ENCODE measurements at places on chromosomes 3 and 15. TPM values are rescaled to one million over a fixed set of nuclear protein-coding genes. Genes with fewer than 3 reads are reported as not detected.

GRCh38 chr3:17039594-17039993 lies 154.8 kb downstream of the PLCL2 start:
- H3K27me3 ChIP-seq, result no peaks in the 10 kb centered on the region
- H3K4me1 ChIP-seq, result peaks cover 2% of the 10 kb centered on the region
- H3K36me3 ChIP-seq, result no peaks in the 10 kb centered on the region
- no peak for DNase-seq
- no peak overlapping the region for H3K4me3 ChIP-seq

DNA sequence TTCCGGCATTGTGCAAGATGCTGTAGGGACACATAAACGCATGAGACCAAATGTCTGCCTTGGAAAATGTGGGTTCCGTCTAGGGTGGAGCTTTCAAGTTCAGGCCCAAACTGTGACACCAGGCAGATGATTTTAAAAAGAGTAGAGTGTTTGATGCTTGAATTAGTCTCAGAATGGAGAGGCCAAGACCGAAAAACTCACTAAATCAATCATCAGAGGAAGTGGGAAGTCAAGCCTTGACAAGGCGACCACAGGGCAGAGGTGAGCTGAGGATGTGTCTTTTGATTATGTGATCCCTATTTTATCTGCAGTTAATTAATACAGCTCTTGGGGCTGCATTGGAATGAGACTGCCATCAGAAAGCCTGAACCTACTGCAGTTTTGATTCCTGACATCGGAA lies 275.4 kb downstream of the ABHD5 start:
- no peak overlapping the region for H3K27ac ChIP-seq
- H3K4me3 ChIP-seq, result no peak overlapping the region

GRCh38 chr3:134976948-134977347 lies 181.9 kb downstream of the EPHB1 start:
- no peaks in the 10 kb centered on the region for H3K27me3 ChIP-seq
- H3K4me1 ChIP-seq, result no peaks in the 10 kb centered on the region
- no peak overlapping the region for H3K4me3 ChIP-seq
- DNase-seq, result no peak
- no peak overlapping the region for H3K27ac ChIP-seq
- H3K36me3 ChIP-seq, result no peaks in the 10 kb centered on the region

DNA sequence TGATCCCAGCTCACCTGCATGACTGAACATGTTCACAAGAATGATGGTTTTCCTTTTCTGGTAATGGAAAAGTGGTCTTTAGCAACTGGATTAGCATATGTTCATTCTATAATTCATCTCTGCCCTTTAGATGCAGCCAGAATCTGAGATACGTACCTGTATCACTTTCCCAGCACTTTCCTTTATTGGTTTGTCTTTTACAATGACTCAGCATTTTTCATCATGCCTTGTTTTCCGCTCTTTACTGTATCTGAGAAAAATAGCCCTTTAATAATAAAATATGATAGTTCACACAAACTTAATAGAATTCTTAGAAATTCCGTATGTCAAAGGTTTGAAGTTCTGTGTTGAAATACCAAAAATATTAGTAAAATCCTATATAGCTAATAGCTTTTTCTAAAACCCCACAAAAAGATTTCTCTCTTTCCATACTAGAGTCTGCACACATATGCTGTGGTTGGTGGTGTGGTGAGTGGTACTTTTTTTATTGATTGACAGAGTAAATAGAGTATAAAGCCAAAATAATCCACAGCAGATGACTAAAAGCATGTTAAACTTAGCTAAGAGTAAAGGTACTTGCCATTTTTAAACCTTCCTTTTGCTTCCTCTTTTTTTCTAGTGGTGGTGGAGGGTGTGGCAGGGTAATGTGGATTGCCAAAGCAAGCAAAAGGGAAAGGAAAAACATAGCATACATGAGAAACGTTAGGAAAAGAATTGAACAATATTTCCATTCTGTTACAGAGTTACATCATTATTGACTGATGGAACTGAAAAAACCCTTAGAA lies 328.9 kb upstream of the RBMS3 start:
- no peak overlapping the region for H3K4me3 ChIP-seq
- DNase-seq, result peak; percentile 10
- no peaks in the 10 kb centered on the region for H3K4me1 ChIP-seq
- H3K36me3 ChIP-seq, result no peaks in the 10 kb centered on the region
- no peaks in the 10 kb centered on the region for H3K27me3 ChIP-seq
- H3K27ac ChIP-seq, result no peak overlapping the region

DNA sequence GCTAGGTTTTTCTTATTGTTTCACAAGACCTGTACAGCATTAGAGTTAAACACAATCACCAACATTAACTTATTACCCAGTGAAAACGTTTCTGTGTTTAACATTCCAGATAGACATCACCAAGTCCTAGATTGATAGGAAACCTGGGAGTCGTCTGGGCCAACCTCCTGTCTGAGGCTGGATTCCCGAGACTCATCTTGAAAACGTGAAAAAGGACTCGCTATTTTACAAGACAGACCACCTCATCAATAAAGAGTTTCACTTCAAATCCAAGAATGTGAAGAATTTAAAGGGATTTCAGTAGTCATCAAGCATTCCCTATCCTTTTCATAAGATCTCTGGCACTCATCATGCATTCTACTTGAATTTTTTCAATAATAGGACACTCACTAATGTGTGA lies 626.6 kb downstream of the MCTP2 start:
- no peak overlapping the region for H3K4me3 ChIP-seq
- DNase-seq, result peak; percentile 15
- no peaks in the 10 kb centered on the region for H3K36me3 ChIP-seq
- no peaks in the 10 kb centered on the region for H3K27me3 ChIP-seq
- no peak overlapping the region for H3K27ac ChIP-seq

GRCh38 chr3:136350132-136350531 lies 100.0 kb downstream of the PCCB start:
- H3K36me3 ChIP-seq, result peaks cover 8% of the 10 kb centered on the region
- peaks cover 2% of the 10 kb centered on the region for H3K4me1 ChIP-seq
- peak; percentile 49 for DNase-seq
- no peak overlapping the region for H3K27ac ChIP-seq
- no peak overlapping the region for H3K4me3 ChIP-seq

GRCh38 chr3:19811689-19812088 lies 122.3 kb downstream of the EFHB start:
- H3K4me3 ChIP-seq, result no peak overlapping the region
- H3K27ac ChIP-seq, result no peak overlapping the region
- no peaks in the 10 kb centered on the region for H3K27me3 ChIP-seq
- peak; percentile 4 for DNase-seq
- H3K36me3 ChIP-seq, result no peaks in the 10 kb centered on the region
- H3K4me1 ChIP-seq, result no peaks in the 10 kb centered on the region

DNA sequence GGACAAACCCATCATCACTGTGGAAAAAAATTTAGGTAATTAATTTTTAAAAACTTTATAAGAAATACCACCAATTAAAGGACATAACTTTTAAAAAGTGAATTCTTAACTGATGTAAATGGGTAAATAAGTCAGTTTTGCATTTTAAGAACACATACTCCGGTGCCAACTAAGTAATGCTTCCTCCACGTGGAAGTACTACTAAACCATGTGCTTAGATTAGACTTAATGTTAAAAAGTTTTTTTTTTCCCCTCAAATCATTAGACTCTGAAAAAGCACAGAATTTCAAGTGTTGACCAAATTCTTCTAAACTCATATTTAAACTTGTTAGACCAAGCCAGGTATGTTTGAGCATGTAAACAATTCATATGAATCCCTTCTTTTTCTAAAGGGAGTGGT lies 242.0 kb downstream of the NFKBIZ start:
- no peaks in the 10 kb centered on the region for H3K36me3 ChIP-seq
- no peak overlapping the region for H3K27ac ChIP-seq
- H3K4me1 ChIP-seq, result no peaks in the 10 kb centered on the region

DNA sequence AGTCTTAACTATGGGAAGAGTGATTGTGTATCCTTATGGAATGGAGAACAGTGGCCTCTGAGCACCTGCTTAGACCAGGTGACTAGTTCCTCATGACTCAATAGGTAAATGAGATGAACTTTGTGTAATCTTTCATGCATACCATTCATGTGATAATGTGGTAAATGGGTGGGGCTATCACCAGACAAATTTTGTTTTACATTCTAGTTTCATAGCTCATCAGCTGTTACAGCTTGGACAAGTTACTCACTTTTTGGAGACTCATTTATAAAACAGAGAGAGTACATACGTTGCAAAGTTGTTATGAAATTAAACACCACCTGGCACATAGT lies 103.7 kb upstream of the TGFBR2 start:
- H3K4me3 ChIP-seq, result no peak overlapping the region
- no peak overlapping the region for H3K27ac ChIP-seq
- DNase-seq, result no peak
- no peaks in the 10 kb centered on the region for H3K27me3 ChIP-seq
- no peaks in the 10 kb centered on the region for H3K36me3 ChIP-seq
- H3K4me1 ChIP-seq, result peaks cover 3% of the 10 kb centered on the region

DNA sequence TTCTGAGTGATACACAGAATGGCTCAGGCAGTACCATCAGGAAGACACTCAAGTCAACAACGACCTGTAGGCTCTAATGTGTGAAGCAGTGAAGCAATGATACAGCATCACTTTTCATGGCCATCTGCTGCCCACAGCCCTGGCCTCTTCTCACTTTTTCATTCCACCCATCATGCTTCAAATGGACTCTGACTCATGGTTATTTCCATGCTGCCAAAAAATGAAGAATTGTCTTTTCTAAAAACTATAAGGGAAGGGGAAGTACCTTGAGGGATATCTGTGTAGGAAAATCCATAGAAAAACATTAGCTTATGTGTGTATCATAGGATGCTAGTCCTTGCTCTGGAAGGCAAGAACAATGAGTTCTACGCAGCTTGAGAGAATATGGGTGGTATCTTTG lies 11.5 kb downstream of the HGD start:
- no peaks in the 10 kb centered on the region for H3K36me3 ChIP-seq
- H3K27me3 ChIP-seq, result no peaks in the 10 kb centered on the region
- no peak overlapping the region for H3K27ac ChIP-seq
- H3K4me3 ChIP-seq, result no peak overlapping the region

DNA sequence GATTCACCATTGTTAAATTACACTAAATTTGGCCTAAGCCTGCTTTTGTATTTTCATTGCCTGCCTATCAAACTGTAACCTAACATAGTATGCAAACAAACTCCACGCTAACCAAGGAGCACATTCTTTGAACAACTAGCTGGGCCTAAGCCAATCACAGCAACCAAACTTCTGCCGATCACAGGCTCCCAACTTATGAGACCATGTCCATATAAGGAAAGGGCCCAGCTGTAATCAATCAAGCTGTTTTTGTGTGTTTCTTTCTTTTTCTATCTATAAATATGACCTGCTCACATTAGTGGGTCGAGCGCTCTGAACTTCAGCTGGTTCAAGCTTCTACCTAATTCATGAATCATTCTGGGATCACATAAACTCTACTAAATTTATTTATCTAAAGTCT lies 473.6 kb downstream of the SI start:
- no peak overlapping the region for H3K27ac ChIP-seq
- DNase-seq, result no peak
- no peak overlapping the region for H3K4me3 ChIP-seq
- no peaks in the 10 kb centered on the region for H3K27me3 ChIP-seq

GRCh38 chr3:55343486-55344357 lies 143.4 kb downstream of the WNT5A start:
- no peak overlapping the region for H3K4me3 ChIP-seq
- no peaks in the 10 kb centered on the region for H3K36me3 ChIP-seq
- H3K27ac ChIP-seq, result no peak overlapping the region
- H3K27me3 ChIP-seq, result no peaks in the 10 kb centered on the region
- no peak for DNase-seq
- no peaks in the 10 kb centered on the region for H3K4me1 ChIP-seq

GRCh38 chr15:67406257-67406861 lies 114.6 kb upstream of the C15orf61 start:
- no peaks in the 10 kb centered on the region for H3K36me3 ChIP-seq
- no peak overlapping the region for H3K27ac ChIP-seq
- H3K4me3 ChIP-seq, result no peak overlapping the region

DNA sequence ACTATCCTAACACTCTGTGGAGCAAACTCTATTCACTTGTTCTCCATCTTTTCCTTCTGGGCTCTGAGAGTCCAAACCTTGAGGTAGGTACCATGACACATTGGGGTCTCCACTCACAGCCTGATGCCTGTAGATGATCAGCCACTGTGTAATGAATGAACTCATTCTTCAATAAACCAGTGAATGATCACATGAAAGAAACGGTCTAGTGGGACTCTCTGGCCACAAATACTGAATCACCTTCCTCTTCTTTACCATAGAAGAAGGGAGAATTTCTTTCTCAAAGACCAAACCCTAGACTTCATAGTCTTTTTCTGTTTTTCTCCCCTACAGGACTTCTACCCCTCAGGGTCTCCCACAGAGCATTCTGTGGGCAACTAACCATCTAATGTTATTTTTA lies 20.5 kb upstream of the ABHD2 start:
- DNase-seq, result no peak
- no peaks in the 10 kb centered on the region for H3K4me1 ChIP-seq
- no peak overlapping the region for H3K4me3 ChIP-seq
- no peak overlapping the region for H3K27ac ChIP-seq
- no peaks in the 10 kb centered on the region for H3K36me3 ChIP-seq
- no peaks in the 10 kb centered on the region for H3K27me3 ChIP-seq

DNA sequence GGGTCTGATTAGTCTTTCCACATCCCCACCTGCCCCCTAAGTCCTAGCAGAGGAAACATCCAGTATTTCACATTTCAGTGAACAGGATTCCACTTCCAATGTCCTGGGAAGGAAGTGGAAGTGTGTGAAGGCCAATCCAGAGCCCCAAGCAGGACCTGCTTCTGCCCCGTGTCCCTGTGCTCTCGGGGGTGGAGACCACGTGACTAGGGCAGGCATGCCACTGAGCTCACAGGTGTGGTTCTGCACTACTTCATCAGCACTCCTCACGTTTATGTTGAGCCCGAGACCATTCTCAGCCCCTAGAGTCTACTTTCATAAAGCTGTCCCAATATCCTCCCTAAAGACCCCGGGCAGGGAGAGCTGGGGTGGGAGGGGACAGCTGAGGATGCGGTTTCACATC lies 84.3 kb downstream of the RAB11A start:
- no peaks in the 10 kb centered on the region for H3K4me1 ChIP-seq
- no peak overlapping the region for H3K4me3 ChIP-seq
- DNase-seq, result no peak

DNA sequence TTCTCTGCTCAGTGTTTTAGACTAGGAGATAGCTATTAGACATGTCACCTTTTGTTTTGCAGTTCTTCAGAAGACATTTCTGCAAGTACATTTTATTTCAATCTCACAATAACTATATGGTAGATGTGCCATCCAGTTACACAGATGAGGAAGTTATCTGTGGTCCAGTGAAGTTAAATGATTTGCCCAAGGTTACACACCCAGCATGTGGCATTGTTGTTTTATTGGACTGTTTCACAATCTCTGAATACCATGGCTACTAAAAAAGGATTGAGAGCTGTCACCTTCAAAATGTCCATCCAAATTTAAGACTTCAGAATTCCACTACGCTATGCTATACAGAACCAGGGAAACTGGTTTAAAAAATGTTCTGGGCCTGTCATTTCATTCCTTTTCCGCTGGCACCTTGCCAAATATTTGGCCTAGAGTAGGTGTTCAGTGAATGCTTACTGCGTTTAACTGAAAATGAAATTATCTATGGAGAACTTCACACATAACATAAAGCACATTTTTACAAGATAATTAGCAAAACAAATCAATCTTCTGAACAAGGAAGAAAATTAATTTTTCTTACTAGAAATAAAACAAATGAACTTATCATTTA lies 20.2 kb downstream of the TM6SF1 start:
- peaks cover 29% of the 10 kb centered on the region for H3K36me3 ChIP-seq
- H3K4me3 ChIP-seq, result no peak overlapping the region
- no peaks in the 10 kb centered on the region for H3K27me3 ChIP-seq

C3orf85 gene
- polyA plus RNA-seq, result not detected

GLDN gene
- polyA plus RNA-seq, result 0.17 TPM

ADAMTS7 gene
- 24.6 TPM for polyA plus RNA-seq

DNASE1L3 gene
- 1.6 TPM for polyA plus RNA-seq

RETNLB gene
- not detected for polyA plus RNA-seq
